DMS 273 treated with DMSO at 0.1 percent for 48 hours (cell line): ENCODE measurements at places on chromosomes 7 and 10.

- no peak for DNase-seq
Measured at GRCh38 chr7:24057243-24057642, 226.7 kb upstream of the NPY start.

DNA sequence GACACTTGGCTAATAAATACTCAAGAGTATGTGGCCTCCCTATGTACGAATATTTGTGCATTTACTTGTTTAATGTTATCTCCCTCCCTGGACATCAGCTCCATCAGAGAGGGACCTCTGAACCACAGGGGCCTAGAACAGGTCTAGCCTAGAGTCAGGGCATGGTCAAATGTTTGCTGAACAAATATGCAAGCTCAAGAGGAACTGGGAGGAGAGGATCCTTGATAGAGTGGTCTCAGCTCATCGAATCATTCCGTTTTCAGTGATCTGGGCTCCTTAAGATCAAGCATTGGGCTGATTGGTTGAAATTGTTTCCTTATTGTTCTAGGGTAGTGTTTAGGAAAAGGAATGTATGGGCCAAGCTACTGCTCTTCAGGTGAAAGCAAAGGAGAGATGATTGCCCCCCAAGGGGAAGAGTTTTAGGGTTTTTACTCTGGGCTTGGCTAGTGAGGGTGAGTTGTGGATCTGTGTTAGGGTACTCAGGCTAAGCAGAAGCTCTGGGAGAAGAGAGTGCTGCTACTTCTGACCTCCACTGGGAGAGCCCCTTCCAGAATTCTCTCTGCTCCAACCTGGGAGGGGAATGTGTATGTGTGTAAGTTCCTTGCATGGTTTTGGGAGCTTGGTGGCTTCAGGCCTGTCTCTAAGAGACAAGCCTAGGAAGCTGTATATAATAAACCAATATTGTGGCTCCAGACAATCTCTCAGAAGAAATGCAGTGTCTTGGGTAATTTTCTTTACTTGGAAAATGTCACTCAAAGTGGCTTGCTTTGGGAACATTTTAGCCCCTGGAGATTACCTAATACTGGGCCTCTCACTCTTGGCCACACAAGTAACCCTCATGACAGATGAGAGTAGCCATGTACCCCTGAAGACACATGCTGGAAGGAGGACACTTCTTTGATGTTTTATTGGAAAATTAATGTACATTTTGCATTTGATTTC is 110.0 kb downstream of the EMX2 start:
- no peak for DNase-seq

GRCh38 chr7:156609010-156609877 is 31.3 kb upstream of the RNF32 start:
- DNase-seq: no peak

- no peak for DNase-seq
Measured at GRCh38 chr10:110556296-110556695, 11.2 kb upstream of the SMC3 start.

DNA sequence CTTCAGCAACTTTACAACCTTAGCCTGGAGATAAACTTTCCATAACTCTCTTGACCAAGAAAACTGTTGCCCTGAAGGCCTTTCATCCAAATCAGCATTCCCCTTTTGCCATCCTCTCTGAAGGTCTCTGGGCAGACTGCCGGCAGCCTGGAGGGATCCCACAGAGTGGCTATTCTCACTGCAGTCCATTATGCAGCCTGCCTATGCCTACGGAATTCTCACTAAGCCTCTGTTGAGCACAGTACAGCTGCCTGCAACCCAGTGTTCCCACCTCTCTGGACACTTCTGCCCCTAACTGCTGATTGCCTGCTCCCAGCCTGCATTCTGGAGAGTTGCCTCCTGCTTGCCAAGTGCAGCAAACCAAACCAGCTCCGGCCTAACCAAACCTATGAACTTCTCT is 548.9 kb upstream of the STEAP1 start:
- DNase-seq: no peak

DNA sequence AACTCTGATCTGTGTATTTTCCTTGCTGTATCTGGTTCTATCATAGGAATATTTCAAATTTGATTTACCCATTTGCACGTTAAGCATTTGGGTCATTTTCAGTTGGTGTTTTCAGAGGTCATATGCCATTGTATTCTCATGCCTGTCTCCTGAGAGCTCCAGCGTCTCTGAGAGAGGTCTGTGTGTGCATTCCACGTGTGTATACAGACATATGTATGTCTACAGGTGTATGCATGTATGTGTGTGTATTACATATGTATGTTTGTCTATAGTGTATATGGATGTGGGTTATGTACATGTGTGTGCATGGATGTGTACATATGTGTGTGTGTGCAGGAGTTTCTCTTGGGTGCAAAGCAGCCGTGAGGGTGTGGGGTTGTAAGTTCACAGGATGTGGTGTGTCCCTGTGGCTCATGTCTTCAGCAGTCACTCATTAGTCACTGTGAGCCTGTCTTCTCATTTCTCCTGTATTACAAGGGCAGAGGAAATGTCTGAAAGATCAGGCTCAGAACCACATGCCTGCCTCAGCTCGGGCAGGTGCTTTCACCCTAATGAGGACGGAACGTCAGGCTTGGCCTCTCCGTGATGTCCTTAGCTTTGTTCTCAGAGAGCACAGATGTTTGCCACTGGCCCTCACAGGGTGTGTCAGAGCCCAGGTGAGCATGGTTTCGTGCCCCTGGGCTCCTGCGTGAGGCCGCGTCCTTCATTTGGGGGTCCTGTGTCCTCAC is 101.6 kb downstream of the NKX6-2 start:
- DNase-seq: no peak

- DNase-seq: no peak
Measured at GRCh38 chr7:12080006-12080405, 131.1 kb upstream of the TMEM106B start.

DNA sequence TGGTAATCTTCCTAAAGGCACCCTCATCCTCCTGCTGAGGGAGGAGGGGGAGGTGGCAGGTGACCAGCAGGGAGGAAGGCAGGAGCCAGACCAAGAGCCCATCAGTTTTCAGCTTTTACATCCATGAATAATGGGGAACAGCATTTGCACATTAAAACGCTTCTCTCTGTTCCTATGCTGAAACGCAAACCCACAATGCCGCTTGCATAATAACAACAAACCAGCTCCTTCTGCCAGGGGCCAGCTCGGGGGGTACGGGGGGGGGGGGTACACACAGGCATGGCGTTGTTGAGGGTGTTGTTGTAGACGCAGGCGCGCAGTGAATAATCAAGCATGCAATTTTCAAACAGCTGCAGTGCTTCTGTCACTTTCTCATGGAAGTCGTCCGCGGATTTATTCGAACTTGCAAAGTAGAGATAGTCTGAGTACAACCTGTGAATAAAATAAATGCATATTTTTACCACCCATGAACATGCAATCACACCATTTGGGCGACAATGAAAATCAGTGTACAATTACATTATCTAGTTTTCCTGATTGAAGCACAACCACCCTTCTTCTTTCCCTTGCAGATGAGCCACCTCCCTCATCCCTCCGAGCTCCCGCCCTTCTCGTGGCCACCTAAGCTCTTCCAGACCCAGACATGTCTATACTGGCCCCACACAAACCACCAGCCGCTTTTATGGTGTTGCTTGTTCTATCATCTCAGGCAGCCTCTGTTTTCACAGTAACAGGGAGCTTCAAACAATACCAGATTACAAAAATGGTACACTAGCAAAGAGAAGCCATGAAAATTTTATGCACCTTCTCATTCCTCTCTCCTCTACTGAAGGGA is 72.2 kb downstream of the CHST15 start:
- DNase-seq: no peak

DNA sequence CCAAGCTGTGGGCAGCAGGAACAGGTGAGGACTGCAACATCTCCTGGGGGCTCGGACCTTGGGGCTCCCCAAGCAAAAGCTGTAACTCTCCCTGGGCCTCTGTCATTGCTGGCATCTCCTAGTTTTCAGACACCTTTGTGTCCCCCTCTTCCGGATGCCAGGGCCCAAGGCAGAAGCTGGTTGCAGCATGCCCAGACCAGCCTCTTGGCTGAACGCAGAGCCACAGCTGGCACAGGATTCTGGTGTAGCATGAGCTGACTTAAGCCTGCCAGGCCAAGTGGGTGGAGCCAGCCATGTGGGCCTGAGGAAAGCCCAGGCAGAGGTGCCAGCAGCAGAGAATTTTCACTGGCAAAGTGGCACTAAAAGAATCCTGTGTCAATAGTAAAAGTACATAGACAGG is 43.5 kb downstream of the ZWINT start:
- DNase-seq: no peak

- DNase-seq: no peak
Measured at GRCh38 chr7:1021366-1021765, 23.0 kb upstream of the GPR146 start.

- DNase-seq: no peak
Measured at GRCh38 chr10:91711885-91712680, 79.2 kb upstream of the PPP1R3C start.

DNA sequence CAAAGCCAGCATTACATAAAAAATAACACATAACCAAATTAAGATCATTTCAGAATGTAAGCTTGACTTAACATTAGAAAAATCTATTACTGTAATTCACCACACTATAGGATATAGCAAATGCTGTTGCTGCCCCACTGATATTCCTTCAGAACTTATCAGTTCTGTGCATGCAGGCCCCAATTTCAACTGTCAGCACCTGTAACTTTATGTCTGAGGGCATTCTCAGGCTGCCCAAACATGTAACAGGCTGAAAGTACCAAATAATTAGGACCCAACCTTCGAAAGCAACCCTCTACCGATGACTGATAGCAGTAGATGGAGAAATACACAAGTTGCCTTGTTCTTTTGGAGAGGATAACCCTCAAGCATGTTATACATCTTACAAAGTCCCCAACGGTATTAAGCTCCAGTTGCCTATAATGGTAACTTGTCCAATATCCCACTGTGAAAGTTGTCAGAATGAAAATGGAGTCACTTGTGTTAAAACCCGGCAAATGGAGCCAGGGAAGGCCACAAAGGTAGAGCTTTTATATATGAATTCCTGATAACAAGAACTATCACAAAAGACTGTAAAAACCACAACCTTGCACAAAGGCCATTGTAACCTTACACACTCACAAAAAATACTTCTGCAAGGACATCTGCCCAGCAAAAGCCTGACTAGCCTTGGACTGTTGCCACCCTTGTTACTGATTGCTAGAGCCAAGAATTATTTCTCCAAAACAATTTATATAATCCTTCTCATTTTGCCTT is 66.9 kb upstream of the ZNF746 start:
- no peak for DNase-seq

GRCh38 chr7:118478931-118479330 is 254.4 kb downstream of the ANKRD7 start:
- DNase-seq: no peak

DNA sequence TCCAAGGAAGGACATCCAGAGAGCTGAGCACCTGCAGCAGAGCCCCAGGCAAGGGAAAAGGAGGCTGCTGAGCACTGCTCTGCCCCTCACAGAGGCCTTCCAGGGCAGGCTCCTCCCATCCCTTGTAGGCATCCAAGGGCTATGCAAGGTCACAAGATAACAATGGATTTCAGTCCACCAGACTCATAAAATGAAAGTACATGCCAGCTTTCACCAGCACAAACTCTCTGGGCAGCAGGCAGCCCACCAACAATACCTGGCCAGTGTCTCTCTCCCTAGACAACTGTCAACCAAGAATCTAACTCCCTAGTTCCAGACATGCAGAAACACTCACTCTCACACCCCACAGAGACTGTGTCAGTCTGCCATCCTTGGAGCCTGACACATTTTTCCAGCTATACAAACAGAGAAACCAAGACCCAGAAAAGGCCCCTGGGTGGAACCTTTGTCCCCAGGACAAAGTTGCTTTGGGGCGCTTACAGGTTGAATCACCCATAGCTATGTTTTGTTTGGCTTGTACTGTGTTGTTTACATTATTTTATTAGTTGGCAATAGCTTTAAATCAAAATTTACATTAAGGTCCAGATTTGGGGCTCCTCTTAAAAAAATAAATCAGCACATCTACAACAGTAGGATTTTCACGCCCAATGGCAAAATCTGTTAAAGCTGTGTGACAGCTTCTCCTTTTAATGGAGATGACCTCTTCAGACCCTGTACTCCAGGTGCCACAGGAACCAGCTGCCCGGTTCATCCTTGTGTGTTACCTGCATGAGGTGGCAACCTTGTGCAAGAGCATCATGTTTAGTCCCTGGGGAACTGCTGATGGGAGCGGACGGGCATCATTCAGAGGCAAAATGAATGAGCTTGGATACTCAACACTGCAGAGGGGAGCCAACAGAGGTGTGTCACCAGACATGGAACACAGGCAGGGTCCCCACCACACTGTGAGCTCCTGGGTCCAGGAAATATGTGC is 5.2 kb downstream of the GRID1 start:
- DNase-seq: no peak

GRCh38 chr10:46226232-46226631 is 60.6 kb upstream of the ANTXRL start:
- DNase-seq: no peak

GRCh38 chr10:78292982-78293865 is 259.6 kb downstream of the RPS24 start:
- no peak for DNase-seq

- no peak for DNase-seq
Measured at GRCh38 chr10:130193493-130194193, 57.5 kb downstream of the GLRX3 start.

DNA sequence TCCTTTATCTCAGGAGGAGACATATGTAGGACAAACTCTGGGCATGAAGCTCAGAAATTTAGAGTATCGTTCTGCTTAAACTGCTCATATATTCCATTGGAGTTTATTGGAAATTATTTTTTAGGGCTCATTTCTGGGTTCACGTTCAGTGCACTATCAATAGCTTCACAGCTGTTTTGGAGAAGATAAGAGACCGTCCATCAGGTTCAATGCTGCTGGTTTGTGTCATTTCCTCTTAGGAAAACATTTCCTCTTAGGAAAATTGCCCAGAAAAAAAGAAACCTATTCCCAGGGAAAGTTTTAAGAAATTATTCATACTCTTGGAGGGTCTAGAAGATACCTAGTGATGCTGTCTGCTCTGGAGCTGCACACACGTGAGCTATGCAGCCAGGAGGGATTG is 691.7 kb downstream of the GRID1 start:
- DNase-seq: no peak

- DNase-seq: no peak
Measured at GRCh38 chr10:78838141-78838657, 230.6 kb upstream of the ZMIZ1 start.

GRCh38 chr10:118768041-118768919 is 13.5 kb upstream of the CACUL1 start:
- no peak for DNase-seq
